Renal cortex interstitium (tissue), 15 donors: ENCODE measurements at places on chromosomes 12 and 14.

DNA sequence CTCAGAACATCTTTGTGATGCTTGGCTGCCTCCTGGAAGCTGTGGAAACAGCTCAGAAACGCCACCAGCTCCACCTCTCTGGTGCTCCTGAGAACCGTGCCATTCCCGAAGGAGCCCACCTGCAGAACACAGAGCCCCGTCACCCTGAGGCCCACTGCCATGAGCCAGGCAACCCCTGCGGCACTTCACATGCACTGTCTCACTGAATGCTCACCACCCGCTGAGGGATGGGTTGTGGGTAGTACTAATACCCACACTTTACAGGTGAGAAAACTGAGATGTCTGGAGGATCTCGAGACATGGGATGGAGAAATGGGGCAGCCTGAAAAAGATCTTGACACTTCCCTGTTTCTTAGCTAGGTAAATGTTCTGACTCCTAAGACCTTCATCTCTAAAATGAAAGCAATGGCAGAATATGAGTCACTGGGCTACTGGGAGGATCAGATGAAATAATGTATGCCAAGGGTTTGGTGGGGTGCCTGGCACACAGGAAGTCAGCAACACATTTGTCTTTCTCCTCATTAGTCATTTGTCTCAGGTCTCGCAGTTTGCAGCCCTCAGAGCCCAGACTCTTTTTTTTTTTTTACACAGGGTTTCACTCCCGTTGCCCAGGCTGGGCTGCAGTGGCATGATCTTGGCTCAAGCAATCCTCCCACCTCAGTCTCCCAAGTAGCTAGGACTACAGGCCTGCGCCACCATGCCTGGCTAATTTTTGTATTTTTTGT is 5.3 kb downstream of the OASL start:
- DNase-seq, result no peak

GRCh38 chr14:100767788-100768536 is 41.3 kb downstream of the DLK1 start:
- no peak for DNase-seq

DNA sequence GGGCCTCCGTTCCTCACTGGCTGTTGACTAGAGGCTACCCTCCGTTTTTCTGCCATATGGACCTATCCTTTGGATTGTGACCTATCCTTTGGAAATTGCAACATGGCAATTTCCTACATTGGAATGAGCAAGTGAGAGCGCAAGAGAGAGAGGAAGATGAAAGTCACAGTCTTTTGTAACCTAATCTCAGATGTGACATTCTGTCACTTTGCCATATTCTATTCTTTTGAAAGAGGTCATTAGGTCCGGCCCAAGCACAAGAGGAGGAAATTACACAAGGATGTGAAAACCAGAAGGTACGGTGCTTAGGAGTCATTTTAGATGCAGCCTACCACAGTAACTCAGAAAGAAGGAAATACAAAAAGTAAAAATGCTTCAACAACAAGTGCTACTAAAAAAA is 47.3 kb upstream of the SRP54 start:
- DNase-seq, result no peak

GRCh38 chr12:54983536-54984101 is 943 bp downstream of the TESPA1 start:
- no peak for DNase-seq

GRCh38 chr14:102947321-102948103 is 25.0 kb downstream of the AMN start:
- no peak for DNase-seq

- no peak for DNase-seq
Observed at GRCh38 chr14:55805250-55805649, 225.2 kb downstream of the KTN1 start.

GRCh38 chr12:71746974-71747611 is 7.6 kb upstream of the RAB21 start:
- DNase-seq, result peak; percentile 23
